Esophagus squamous epithelium (tissue), 5 donors: ENCODE measurements at places on chromosomes 7 and 10.

- no peak for DNase-seq
Measured at GRCh38 chr7:111068618-111069017, 22.3 kb upstream of the LRRN3 start.

- DNase-seq, result no peak
Measured at GRCh38 chr7:34501156-34501555, 156.9 kb upstream of the NPSR1 start.

GRCh38 chr7:53351681-53352080 lies 316.2 kb downstream of the POM121L12 start:
- no peak for DNase-seq

DNA sequence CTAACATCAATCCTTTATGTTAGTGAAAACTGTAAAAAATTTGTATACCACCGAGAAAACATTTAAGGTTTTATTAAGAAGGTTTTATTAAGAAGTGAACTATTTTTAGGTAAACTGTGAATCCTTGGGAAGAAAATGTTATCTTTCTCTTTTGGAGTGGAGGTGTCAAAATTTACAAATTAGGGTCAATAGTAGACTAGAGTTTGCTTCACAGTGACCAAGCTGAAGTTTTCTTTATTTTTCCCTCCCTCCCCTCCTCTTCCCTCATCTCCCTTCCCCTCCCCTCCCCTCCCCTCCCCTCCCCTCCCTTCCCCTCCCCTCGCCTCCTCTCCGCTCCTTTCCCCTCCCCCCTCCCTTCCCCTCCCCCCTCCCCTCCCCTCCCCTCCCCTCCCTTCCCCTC lies 168.8 kb downstream of the CNTNAP2 start:
- DNase-seq, result no peak

- no peak for DNase-seq
Measured at GRCh38 chr10:62528441-62528840, 154.3 kb downstream of the ZNF365 start.

- DNase-seq, result no peak
Measured at GRCh38 chr10:121574519-121575166, 23.6 kb downstream of the FGFR2 start.
